Stimulated activated CD4-positive, alpha-beta T cell treated with anti-CD3 and anti-CD28 coated beads, Interleukin-2, amount 100 ng/mL, for 48 hours (primary cell): ENCODE measurements at places on chromosomes 13 and 19.
A peak's percentile ranks its signal among the peaks of the same experiment; 100 is the strongest.

GRCh38 chr13:30648522-30649012, 30.8 kb downstream of the USPL1 start:
- no peak for DNase-seq

- no peak for DNase-seq
Measured at GRCh38 chr13:94658926-94659597, 53.3 kb downstream of the SOX21 start.

- peak; percentile 95 for DNase-seq
Measured at GRCh38 chr19:47790398-47790814, 11.9 kb downstream of the SELENOW start.

- DNase-seq: no peak
Measured at GRCh38 chr13:94546061-94546839, 49.7 kb downstream of the TGDS start.

DNA sequence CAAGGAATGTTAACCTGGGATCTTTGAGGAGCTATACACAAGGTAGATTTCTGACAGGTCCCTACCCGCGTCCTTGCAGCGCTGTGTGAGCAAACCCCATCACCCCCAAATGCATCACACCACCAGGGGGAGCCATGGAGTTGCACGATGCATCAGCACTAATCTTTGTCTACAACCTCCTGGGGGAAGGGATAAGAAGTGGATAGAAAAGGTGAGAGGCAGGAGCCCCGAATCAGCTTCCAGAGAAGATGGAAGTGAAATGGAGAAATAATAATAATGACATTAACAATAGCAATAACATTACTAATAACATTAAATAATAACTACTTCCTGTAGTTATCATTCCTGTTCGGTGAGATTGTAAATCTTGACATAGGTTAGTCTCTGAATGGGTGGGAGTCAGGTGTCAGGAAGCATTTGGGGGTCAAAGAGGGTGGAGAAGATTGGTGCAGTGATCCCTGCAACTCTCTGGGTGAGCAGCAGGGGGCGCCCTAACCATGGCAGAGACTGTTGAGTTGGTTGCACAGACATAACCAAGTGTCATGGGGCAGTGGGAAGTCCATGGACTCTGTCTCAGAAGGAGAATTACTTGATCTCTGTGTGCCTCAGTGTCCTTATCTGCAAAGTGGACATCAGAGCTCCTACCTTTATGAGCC, 16.5 kb downstream of the SIGLEC7 start:
- peak; percentile 88 for DNase-seq

- no peak for DNase-seq
Measured at GRCh38 chr19:49414256-49414655, 9.0 kb downstream of the PTH2 start.

GRCh38 chr13:66357463-66357862, 872.7 kb downstream of the PCDH9 start:
- DNase-seq: no peak

DNA sequence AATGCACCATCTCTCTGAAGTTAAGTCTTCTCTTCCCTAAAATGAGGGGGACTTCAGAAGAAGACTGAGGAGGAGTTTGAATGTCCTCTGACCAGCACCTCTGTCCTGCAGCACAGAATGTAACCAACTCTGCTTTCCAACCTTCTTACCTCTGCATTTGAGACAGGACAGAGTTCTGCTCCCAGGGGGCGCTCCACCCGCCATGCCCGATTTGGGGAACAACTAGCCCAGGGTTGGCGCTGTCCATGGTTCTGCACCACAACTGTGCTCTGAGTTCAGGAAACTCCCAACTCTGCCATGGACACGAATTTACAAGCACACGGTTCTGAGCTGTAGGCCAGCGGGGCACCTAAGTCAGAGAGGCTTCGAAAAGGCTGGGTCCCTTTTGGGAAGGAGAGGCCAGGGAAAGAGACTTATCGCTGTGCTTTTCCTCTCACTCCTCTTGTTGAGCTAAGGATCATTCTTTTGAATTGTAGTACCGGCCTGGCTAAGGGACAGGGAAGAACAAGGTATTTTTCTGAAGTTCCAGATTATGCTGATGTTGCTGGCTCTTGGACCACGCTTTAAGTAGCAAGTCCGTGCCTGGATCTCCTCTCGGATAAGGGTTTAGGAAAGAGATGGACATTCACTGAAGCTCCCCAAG, 22.2 kb downstream of the SIGLEC5 start:
- peak; percentile 67 for DNase-seq

- DNase-seq: no peak
Measured at GRCh38 chr13:63409791-63410351, 1994.2 kb upstream of the PCDH20 start.

DNA sequence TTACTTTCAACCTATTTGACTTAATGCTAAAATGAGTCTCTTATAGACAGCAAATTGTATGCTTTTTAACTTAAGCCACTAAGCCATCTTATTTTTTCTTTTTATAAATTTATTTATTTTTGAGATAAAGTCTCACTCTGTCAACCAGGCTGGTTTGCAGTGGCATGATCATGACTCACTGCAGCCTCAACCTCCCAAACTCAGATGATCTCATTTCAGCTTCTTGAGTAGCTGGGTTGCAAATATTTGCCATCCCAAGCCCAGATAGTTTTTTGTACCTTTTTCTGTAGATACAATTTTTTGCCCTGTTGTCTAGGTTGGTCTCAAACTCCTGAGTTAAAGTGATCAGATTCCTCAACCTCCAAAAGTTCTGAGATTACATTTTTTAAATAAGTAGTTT, 27.1 kb downstream of the ZNF714 start:
- no peak for DNase-seq

DNA sequence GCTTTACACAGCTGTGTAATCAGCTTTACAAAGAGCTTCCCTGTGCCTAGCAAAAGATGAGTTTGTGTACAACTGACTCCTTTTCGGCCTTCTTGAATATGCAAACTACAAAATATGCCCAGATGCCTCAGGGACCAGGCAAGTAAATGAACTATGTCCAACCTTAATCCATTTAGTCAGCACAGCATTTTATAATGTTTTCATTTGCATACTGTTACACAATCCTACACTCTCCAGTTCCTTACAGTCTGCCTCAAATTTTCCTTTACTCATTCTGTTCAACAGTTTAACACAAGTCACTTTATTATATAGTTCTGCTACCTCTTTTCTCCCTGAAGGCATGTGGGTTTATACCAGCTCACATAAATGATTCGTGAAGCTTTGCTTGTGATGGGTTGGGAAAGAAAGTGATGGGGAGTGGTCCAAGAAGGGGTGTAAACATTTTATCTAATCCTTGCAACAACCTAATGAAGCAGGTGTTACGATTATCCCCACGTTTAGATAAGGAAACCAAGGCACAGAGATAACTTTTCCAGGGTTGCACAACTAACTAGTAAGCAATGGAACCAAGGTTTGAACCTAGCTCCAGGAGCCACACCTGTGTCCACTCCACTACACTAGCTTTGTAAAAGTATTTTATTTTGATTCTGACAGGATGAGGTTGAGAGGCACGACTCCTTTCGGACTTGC, 3.3 kb upstream of the USP12 start:
- DNase-seq: no peak

DNA sequence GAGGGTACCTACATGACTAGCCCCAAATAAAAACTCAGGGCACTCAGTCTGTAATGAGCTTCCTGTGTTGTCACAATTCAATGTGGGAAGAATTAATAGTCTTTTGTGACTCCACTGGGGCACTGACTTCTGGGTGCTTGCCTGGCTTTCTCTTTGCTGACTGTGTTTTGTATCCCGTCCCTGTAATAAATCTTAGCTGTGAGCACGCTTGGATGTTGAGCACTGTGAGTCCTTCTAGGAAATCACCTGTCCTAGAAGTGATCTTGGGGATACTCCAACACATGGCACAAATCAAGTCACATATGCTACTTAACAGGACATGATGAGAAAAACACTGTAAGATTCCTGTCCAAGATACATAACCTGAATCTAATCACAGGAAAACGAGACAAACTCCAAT, 83.0 kb downstream of the USP12 start:
- DNase-seq: no peak
